Uterus (tissue), 4 donors: ENCODE measurements at places on chromosomes 3 and 15.

GRCh38 chr15:68348606-68349005 is 71.1 kb downstream of the FEM1B start:
- no peak for DNase-seq

DNA sequence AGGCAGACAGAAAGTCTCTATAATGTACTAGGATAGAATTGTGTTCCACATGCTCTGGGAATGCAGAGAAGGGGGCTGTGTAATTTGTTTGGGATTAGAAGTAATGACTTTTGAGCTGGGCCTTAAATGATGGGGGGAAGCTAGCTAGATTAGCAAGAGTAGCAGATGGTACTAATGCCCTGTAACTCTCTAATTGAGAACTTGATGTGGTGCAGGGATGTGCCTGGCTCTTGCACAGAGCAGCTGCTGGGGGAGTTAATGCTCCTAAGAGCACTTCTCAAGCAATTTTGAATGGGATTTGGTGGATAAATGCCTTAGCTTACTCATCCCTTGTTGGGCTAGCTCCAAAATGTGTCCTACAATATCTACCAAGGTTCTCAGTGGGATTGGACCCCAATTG is 12.4 kb upstream of the SYN2 start:
- DNase-seq, result no peak

DNA sequence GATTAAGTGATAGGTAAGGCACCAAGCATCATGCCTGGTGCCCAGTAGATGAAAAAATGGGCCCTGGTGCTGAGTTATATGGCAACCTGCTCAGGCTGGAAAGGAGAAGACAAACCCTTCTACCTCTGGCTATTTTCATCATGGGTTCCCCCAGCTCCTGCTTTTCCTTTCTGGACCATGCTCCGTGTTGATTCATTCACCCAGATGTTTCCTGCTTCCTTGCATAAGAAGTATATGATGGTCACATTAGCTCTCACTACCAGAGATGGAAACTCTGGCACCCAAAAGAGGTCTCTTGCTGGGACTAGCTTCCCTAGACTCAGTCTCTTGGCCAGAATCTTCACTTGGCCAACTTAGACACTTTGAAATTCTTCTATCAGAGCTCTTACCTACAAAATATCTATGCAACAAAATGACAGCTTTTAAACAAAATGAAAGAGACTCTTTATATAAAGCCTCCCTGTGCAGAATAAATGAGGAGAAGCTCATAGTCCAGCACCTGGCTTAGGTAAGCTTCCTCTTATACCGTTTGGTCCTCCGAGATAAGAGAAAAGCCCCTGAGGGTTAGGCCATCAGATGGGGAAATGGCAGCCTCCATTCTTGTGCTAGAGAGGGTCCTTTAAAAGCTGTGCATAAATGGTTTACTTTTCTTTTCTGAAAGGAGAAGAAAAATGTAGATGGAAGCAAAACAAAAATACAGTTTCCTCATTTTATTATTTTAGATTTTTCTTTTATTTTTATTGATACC is 46.8 kb upstream of the MCF2L2 start:
- DNase-seq, result no peak

DNA sequence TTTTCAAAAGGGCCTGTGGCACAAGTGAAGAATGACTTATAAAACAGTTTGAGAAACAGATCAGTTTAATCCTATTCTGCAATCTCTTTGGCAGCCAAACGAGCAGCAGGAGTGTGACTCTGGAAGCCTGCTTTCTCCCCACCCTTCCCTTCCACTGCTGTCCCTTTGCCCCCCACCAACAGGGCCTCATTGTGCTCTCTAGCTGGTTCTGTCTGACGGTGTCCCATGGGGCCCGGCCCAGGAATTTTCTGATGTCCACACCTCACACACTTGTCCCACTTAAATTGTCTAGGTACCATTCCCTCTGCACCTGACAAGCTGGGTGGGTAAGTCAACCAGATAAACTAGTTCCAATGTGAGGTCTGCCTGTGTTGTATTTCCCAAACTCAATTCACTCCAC is 16.4 kb downstream of the SLCO2A1 start:
- no peak for DNase-seq

DNA sequence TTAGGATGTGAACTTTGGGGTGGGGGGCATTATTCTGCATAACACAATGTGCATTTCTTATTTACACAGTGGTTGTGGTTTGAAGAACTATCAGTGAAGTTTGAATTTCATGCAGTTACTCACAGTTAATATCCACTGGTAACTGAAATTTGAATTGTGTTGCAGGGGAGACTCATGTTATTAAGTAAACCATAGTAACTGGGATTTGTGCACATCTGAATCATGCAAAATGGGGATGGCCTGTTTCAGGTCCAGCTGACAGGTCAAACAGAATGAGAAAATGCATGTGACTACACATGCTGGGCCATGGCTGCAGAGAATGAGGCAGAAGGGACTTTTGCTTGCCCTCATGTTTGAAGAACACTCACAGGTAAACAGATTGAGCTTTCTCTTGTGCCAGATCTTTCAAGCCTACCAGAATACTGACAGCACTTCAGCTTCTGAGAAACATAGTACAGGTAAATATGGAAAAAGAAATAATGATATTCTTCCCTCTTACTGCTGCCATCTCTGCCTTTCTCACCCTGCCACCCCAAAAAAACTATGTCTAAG is 115.0 kb downstream of the POLQ start:
- no peak for DNase-seq
